ENCODE measurements at places on chromosomes 1 and 21.

- no peak for DNase-seq
Observed at GRCh38 chr1:195915826-195916225, 692.4 kb downstream of the KCNT2 start.

DNA sequence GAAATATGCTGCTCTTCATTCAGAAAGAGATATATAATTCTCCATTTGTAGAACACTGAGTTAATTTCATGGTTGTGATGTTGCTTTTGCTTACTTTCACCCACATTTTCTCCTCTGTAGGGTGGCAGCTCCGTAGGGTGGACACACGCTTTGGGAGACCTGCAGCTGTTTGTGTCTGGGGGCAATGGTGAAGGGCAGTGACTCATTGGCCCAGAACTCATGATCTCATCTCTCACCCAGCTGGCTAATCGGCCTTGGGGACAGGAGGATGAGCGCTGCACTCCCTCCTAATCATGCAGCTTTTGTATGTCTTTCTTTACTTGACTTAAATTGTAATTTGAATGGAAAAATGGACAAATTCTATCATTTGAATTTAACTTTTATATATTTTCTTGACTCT is 9.6 kb downstream of the DISC1 start:
- DNase-seq: no peak

- no peak for DNase-seq
Observed at GRCh38 chr21:41806773-41807172, 39.9 kb upstream of the RIPK4 start.

- DNase-seq: no peak
Observed at GRCh38 chr1:220189750-220190347, 82.4 kb downstream of the RAB3GAP2 start.

GRCh38 chr1:44947063-44947773 is 39.2 kb downstream of the EIF2B3 start:
- DNase-seq: no peak

- no peak for DNase-seq
Observed at GRCh38 chr21:25400427-25400826, 206.9 kb downstream of the MRPL39 start.

- peak; percentile 55 for DNase-seq
Observed at GRCh38 chr1:161185282-161185682, 8.0 kb upstream of the B4GALT3 start.

GRCh38 chr1:203046984-203047630 is 20.8 kb downstream of the PPFIA4 start:
- no peak for DNase-seq

DNA sequence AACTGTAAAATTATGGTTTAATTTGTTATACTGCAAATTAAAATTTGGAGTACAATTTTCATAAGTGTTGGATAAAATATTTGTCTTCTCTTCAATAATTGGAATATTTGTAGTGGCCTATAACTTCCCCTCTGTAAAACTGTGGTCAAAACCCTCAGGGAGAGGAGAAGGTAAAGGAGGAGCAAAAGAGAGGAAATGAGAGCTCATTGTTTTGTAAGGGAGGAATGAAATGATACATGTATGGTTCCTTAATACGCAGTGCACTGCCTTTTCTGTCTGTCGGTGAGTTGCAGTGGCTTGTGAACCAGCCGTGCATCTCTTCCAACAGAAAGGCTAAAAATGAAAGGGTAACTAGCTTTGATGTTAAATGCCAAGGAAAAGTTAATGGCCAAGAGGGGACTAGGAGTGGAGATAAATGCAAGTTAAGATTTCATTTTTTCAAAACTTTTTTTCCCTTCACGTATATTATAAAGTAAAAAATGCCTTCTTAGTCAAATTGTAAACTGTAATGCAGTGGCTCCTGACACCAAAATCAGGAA is 26.4 kb downstream of the LRRC8D start:
- DNase-seq: no peak

DNA sequence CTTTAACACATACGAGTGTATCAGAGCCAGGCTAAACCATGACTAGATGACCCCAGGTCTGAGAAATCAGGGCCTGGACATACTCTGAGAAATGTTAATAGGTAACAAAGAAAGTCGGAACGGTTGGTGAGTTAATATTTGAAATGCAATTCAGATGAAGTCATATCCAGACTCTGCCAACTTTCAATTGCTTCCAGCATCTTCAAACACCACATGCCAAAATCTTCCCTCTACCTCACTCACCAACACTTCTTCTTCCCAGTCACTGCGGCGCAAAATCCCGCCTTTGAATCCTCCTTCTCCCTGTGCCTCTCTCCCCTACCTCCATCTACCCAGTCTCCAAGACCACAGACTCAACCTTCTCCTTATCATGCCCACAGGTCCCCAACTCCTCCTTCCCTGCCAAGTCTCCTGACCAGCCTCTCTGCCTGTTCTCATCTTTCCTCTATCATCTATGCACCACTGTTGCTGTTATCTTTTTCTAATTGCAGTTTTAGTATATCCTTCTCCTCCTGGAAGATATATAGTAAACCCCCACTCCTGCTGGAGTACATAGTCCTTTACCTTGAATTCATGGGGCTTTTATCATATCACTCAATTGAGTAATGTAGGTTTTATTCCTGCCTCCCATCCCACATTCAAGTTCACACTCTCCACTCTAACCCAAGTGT is 41.3 kb downstream of the ZBTB18 start:
- no peak for DNase-seq

DNA sequence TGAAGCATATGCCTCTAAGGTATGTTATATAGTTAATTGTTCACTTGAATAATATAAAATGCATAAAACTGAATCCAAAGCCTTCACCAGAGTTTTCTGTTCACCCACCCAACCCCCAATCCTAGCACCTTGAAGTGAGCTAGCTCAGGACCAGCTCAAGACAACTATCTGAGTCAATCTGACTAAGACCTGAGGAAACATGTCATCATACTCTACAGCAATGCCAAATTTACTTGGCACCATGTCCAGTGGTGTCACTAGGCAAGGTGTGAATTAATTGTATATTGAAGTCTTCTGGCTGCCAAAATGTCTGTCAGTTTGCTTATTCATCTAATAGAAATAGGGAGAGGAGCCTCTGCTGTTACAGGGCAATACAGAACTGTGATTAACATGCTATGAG is 3.8 kb downstream of the DNASE2B start:
- DNase-seq: no peak

DNA sequence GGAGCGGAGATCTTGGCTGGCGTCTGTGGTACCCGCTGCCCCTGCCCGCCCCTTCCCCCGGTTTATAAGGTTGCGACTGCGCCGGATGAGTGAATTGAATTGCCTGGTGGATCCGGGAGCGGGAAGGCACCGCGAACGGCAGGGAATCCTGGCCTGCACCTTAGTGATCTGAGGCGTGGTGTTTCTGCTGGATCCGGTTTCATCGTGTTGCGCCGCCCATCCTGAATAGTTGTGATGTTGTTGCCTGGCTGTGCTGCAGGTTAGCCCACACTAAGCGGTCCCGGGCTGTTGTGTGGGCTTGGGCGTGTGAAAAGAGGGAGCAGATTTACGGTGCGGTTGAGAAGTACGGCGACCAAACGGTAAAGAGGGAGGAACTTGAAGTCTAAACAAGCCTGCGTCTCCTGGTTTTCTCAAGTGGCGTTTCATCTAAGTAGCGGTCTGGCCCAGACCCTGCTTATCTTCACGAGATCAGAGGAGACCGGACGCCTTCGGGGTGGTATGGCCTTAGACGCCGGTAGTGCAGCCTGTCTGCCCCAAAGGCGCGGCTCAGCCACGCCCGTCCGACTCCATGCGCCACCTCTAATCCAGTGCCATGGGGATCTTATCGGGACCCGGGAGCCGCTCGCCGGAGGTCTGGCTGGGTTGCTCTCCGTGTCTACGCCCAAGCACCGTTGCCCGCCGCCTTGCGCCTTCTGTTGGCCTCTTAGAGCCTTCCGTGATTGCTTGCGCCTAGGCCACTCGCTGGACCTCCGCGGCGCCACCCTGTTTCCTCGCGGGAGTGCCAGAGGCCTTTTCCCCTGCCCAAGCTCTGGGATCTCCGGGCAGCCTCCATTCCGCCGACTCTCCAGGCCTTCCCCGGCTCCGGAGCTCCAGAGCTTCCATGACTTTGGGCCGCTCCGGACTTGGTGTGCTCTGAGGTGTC is 87.5 kb upstream of the RHOU start:
- no peak for DNase-seq

- no peak for DNase-seq
Observed at GRCh38 chr1:22055463-22055862, 3.0 kb downstream of the CDC42 start.

- peak; percentile 43 for DNase-seq
Observed at GRCh38 chr1:15345705-15346345, 63.9 kb upstream of the EFHD2 start.

DNA sequence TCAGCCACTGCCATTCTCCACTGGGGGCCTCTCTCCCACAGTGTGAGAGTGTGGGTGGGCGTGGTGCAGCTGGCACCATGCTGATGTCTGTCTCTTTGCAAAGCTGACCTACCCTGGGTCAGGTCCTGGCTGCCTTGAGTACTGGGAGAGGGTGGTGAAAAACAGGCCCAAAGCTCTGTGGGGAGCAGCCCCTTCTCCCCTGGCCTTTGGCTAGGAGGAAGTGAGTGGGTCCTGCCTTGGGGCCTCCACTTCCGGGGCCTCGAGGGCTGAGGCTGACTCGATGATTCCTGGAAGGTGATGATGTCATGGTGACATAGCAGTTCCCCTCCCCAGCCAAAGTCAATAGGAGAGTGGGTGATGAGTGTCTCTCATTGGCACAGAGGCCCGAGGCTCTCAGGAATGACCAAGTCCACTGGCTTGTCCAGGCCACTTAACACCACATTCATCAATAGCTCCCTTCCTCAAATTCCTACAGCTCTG is 53.0 kb downstream of the IER5 start:
- no peak for DNase-seq

- no peak for DNase-seq
Observed at GRCh38 chr1:92291372-92291999, 7.3 kb downstream of the GLMN start.

DNA sequence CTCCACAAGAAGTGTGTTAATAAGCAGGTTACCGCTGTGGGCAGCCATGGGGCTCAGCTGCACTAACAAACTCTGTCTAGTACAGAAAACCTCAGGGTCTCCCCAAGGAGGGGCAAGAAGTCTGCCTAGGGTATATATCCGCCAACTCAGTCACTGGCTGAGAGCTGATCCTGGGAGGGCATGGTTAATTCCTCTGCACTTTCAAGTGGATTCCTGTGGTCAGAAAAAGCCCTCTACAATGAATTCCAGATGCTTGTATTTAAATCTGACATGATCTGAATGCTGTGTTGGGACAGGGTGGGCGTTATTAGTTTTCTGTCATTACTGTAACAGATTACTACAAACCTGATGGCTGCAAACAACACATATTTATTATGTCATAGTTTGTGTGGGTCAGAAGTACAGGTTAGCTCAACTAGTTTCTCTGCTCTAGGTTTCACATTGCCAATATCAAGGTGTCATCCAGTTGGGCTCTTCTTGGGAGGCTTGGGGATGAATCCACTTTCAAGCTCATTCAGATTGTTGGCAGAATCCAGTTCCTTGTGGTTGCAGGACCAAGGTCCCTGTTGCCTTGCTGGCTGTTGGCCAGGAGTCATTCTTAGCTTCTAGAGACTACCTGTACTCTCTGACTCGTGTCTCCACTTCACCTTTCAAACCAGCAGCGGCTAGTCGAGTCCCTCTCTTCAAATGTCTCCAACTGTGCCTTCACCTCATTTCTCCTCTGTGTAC is 8.0 kb upstream of the SELE start:
- no peak for DNase-seq

GRCh38 chr1:45403298-45403697 is 63.1 kb upstream of the MUTYH start:
- no peak for DNase-seq

DNA sequence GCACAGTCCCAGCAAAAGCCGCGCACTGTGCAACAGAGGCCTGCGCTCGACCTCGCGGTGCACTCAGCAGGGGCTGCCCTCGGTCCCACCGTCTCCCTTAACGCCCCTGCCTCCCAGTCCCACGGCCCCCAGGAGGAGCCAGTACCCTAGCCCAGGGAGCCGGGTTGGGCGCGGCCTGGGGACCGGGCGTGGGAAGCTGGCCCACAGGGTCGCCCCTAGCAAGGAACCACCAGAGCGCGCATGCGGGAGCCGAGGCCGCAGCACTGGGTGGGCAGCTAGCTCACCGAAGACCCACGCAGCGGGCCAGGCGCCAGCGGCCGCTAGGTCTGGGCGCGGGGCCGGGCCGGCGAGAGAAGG is 21.6 kb upstream of the ZNF678 start:
- DNase-seq: no peak

DNA sequence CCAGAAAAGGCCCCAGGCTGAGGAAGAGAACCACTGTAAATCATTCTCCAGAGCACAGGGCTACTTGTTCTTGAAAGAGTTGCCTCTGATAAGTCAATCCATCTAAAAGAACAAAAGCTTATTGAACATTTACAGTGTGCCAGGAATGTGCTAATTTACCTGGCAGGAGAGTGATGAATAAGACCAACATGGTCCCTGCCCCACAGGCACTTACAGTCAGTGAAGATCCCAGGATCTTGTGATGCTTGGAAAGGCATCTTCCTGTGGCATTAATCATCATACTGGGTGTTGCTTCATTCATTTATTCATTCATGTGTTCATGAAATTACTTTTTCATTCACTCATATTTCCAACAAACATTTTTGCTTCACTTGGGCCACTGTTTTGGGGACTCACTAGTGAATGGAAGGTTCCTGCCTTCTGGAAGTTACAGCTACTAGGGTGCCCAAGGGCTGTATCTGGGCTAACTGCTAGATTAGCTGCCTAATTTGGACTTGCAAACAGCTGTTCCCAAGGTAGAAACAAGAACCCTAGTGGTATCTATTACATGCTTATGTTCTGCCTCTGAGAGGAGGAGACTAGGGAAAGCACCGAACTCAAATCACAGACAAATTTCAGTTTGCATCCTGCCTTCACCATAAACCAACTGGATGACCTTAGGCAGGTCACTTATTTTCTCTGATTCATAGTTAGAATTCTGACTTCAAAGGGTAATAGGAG is 133.5 kb downstream of the CLIC6 start:
- no peak for DNase-seq

- no peak for DNase-seq
Observed at GRCh38 chr21:44360159-44360558, 6.7 kb downstream of the TRPM2 start.

- DNase-seq: no peak
Observed at GRCh38 chr1:79193211-79194079, 186.9 kb upstream of the ADGRL4 start.

- DNase-seq: no peak
Observed at GRCh38 chr1:183003203-183003602, 20.0 kb upstream of the LAMC1 start.
